ENCODE measurements at places on chromosomes 11 and 22. TPM values are rescaled to one million over a fixed set of nuclear protein-coding genes. Genes with fewer than 3 reads are reported as not detected.
A peak's percentile ranks its signal among the peaks of the same experiment; 100 is the strongest.

DNA sequence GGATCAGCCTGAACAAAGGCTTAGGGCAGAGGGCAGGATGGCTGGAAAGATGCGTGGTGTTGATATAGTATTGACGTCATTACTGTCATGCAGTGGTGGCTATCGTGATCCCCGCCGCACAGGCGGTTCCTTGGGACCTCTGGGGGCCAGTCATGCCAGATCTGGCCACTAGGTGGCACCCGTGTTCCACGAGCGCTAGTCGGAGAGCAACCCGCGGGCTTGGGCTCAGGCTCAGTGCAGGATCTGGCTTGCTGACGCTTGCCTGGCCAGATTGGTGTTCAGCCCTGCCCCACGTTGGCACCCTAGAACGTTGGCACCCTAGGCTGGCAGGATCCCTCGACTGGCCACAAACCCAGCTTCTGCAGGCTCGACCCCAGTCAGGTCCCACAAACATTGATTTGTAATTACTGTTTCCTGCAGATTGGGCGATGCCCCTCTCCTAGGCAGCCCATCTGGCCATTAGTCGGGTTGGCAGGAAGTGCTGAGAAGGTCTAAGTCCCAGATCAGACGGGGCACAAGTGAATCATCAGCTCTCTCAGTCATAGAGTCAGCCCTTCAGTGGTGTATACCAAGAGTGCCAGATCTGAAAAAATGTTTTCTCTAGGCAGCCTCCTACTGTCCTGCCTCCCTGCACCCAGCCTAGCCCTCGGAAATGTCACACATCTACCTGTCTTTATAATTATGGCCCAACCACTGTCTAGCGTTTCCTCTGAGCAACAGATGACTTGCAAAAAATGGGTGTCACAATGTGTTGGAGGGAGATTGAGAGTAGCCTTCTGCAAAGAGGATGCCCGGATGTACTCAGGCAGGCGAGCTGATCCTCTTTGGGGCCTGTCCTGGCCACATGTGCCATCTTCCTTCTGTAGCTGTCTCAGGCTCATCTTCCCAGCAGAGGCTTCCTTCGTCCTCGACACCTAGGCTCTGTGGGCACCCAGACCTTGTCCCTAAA lies 315.3 kb downstream of the TMEM135 start:
- DNase-seq = peak; percentile 75

GRCh38 chr11:127524618-127525017 lies 524.0 kb upstream of the KIRREL3 start:
- DNase-seq = no peak

GRCh38 chr11:90197377-90197776 lies 25.5 kb downstream of the CHORDC1 start:
- no peak for DNase-seq

GRCh38 chr11:107176148-107177105 lies 158.2 kb upstream of the GUCY1A2 start:
- no peak for DNase-seq

DNA sequence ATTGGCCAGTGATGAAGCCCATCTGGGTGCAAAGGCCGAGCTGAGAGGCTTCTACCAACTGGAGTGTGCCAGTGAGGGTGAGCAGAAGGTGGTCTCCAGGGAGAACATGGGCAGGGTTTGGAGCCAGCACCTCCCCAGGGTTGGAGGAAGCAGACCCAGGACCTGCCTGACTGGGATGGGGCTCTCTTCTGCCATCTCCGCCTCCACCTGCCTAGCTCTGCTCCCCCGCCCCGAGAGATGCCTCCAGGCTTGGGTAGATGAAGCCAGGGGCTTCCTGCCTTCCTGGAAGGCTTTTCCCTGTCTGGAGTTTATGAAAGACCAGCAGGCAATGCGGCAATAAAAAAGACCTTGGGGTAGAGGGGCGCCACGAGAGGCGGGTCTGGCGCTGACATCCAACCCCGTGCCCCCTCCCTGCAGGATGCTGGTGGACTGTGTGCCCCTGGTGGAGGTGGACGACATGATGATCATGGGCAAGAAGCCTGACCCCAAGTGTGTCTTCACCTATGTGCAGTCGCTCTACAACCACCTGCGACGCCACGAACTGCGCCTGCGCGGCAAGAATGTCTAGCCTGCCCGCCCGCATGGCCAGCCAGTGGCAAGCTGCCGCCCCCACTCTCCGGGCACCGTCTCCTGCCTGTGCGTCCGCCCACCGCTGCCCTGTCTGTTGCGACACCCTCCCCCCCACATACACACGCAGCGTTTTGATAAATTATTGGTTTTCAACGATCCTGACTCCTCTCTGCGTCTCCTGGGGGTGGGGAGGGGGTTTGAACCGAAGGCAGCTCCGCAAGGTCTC lies 3.3 kb downstream of the SELENOM start:
- DNase-seq = no peak

GRCh38 chr22:25404556-25404927 lies 159.9 kb upstream of the GRK3 start:
- DNase-seq = no peak

GRCh38 chr11:83725728-83726127 lies 439.6 kb upstream of the CCDC90B start:
- no peak for DNase-seq

- DNase-seq = no peak
Measured at GRCh38 chr11:129694538-129694937, 121.1 kb upstream of the TMEM45B start.

GRCh38 chr11:20631519-20632168 lies 32.2 kb downstream of the SLC6A5 start:
- DNase-seq = no peak

GRCh38 chr11:20980736-20981135 lies 311.4 kb downstream of the NELL1 start:
- DNase-seq = no peak

Gene PAMR1
- total RNA-seq = not detected

DNA sequence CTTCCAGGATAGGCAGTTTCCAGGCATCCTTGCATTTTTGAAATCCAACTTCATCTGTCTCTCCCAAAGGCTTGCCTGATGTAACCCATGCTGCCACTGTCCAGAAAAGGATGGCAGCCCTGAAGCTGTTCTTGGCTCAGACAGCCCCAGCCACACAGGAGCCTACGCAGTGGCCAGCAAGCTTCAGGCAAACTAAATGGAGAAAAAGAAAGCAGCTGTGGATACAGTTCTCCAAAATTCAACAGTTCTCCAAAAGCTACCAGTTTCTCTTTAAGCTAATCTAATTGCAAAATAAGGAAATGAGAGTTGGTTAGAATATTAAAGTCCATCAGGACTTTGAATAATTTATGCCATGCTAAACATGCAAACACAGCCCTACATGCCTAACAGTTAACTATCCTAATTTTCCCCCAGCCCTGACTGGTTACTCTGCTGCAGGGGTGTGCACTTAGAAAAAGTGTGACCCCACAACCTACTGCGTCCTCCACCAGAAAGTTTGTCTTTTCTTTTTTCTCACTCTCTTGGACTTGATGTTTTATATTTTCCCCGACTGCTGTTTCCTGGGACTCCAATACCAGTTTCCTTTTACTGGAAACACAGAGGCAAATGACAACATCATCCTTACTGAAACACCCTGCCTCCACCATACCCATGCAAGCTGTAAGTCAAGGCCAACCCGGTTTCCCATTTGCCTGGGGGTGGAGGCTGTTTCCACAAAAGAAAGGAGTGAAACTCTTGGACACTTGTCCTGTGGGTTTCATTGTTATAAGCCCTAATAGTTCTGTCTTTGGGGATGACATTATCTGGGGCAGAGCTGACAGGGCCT lies 69.1 kb upstream of the OR5AN1 start:
- no peak for DNase-seq

- DNase-seq = no peak
Measured at GRCh38 chr11:64356498-64357411, 2.2 kb upstream of the RPS6KA4 start.

GRCh38 chr11:128757886-128758612 lies 64.2 kb downstream of the FLI1 start:
- DNase-seq = peak; percentile 43

- DNase-seq = no peak
Measured at GRCh38 chr11:66614073-66614472, 2.4 kb upstream of the RBM14 start.

- no peak for DNase-seq
Measured at GRCh38 chr11:2867722-2868505, 17.7 kb downstream of the CDKN1C start.

GRCh38 chr22:18110954-18111758 lies 547 bp downstream of the TUBA8 start:
- no peak for DNase-seq

DNA sequence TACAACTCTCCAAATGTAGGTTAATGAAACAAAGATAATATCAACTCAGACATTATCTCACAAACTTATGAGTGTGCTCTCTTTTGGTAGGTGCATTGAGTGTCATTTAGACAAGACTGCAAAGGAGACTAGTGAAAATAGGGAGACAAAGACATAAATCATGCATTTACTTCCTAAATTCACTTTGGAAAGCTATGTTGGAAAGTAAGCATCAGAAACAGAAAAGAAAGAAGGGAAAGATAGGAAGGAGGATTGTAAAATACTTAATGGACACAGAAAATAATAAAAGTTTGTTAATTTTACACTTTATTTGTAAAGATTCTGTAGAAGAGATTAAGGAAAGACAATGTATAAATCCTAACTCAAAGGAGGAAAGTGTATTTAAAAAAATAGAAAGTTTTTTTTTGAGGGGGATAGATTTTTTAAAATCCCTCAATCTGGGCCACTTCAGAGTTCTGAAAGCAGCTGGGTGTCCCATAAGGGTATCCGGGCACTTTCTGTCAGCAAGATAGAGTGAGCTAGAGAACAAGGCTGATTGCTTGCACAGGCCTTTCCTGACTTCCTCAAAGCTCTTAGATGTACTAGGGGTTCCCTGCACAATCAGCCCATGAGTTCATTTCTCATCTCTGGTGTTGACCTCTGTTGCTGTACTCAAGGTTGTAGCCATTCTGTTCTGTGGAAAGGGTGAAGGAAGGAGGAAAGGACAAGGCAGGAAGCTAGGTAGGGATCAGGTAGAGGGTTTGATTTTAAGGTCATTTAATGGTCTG lies 22.4 kb upstream of the RDX start:
- DNase-seq = no peak

DNA sequence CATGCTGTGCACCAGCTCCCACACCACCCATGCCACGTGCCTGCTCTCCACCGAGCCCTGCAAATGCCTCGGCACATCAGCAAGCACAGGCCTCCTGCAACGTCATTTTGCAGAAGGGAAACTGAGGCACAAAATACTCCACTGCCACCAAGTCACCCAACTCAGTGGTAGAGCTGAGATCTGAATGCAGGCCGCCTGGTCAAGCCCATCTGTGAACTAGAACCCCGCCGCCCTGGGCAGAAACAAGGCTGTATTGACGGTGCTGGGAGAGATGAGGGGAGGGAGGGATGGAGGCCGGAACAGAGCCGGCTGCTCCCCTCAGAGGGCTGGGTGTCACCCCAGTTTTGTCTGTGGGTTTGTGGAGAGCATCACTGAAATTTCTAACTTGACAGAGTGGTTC lies 81.4 kb downstream of the CDKN1C start:
- no peak for DNase-seq

GRCh38 chr11:72584293-72584938 lies 89.8 kb downstream of the PDE2A start:
- DNase-seq = peak; percentile 55

- no peak for DNase-seq
Measured at GRCh38 chr22:27504360-27505253, 296.9 kb downstream of the MN1 start.
